ENCODE measurements at places on chromosomes 1 and 21.
A peak's percentile ranks its signal among the peaks of the same experiment; 100 is the strongest.

DNA sequence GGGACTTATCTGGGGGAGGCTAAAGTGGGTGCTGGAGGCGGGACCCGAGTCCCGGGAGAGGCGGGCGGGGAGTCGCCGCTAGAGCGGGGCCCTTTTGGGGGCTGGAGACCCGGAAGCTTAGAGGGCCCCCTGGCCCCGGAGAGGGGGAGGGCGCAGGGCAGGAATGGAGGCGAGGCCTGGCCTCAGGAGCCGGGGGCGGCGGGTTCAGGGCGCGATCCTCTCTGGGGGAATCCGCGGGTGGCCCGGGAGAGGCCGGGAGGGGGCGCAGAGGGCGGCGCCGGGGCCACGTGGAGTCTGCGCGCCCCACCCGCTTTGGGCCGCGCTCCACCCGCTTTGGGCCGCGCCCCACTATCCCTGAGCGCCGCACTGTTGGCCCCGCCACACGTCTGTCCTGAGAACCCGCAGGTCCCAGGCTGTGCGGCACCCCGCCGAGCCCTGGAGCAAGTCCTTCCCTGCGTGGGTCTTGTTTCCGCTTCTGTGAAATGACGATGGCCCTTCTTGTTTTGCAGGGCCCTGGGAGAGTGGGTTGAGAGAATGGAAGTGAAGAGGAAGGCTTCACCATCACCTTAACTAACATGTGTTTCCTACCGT is 84.4 kb downstream of the NKAIN1 start:
- peak; percentile 69 for DNase-seq

- DNase-seq = no peak
Measured at GRCh38 chr21:16711757-16712156, 801.1 kb upstream of the CXADR start.

- DNase-seq = no peak
Measured at GRCh38 chr1:46638921-46639320, 22.3 kb upstream of the MOB3C start.

DNA sequence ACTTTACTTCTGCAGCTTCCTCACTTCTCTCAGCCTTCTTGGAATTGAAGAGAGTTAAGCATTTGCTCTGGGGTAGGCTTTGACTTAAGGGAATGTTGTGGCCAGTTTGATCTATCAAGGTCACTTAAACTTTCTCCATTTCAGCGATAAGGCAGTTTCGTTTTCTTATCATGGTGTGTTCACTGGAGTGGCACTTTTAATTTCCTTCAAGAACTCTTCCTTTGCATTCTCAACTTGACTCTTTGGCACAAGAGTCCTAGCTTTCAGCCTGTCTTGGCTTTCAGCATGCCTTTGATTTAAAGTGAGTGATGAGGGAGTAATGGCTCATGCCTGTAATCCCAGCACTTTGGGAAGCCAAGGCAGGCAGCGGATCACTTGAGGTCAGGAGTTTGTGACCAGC is 38.7 kb downstream of the HS2ST1 start:
- no peak for DNase-seq

- no peak for DNase-seq
Measured at GRCh38 chr1:207691841-207692240, 46.9 kb downstream of the CR1L start.

Measured in stimulated activated CD4-positive, alpha-beta T cell treated with anti-CD3 and anti-CD28 coated beads, Interleukin-2, amount 100 ng/mL, for 24 hours (primary cell).